ENCODE measurements at places on chromosomes 1 and 21.

- DNase-seq, result no peak
Measured at GRCh38 chr21:14942801-14943490, 121.9 kb downstream of the NRIP1 start.

DNA sequence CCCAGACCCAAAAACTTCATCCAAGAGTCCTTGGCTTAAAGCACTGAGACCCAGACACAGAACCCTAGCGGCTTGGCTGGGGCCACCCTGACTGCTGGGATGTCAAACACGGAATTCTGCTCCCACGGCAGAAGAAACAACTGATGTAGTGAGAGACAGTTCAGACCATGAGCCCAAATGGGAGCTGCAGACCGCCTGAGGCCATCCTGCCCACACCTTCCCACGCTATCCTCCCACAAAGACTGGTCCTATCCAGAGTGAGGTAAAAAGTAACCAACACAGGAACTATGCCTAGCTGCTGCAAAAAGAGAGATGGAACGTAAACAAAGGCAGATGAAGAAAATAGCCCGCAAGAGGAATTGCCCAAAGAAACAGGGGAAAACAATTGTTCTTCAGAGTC is 203.3 kb downstream of the PTPRU start:
- no peak for DNase-seq

DNA sequence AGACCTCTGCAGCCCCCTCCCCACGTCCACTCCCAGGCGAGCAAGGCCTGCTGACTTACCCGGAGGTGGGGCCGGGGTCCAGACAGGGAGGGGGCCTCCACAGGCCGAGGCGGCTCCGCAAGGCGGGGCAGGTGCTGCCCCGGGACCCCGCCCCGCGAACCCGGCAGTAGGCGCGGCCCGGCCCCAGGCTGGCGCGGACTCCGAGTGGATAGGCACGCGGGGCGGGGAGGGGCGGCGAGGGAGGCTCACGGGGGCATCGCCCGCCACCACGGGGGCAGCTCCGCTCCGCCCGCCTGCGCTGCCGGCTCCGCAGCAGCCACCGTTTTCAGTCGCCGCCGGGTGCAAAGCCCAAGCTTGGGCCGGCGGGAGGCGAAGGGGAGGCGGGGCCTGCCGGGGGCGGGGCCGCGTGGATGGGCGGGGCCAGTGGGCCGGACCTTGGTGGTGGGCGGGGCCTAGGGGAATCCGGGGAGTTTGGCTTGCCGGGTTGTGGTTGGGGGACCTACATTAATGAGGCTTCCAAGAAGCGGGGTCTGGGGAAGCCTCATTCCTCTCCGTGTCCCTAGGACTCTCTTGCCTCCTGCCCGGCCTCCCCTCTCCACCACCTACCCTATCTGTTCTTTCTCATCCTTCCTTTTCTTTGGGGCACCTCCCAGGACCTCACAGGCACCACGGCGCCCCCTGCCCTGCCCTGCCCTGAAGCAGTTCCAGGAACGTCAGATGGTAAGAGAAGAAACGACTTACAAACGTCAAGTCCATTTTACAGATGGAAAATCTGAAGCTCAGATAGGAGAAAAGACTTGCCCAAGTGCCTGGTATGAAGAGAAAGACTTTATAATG is at the start of gene RIMS3:
Gene RIMS3 (minus strand): TSS at position 348 of the 837 bp plus-strand sequence. CDS start 23,757 bp downstream, outside the sequence.
- DNase-seq, result peak; percentile 76

- no peak for DNase-seq
Measured at GRCh38 chr1:192600275-192600674, 24.7 kb downstream of the RGS1 start.

- DNase-seq, result peak; percentile 24
Measured at GRCh38 chr1:110340207-110340468, 961 bp downstream of the RBM15 start.

- DNase-seq, result no peak
Measured at GRCh38 chr1:187157552-187157951, 328.8 kb downstream of the PLA2G4A start.

DNA sequence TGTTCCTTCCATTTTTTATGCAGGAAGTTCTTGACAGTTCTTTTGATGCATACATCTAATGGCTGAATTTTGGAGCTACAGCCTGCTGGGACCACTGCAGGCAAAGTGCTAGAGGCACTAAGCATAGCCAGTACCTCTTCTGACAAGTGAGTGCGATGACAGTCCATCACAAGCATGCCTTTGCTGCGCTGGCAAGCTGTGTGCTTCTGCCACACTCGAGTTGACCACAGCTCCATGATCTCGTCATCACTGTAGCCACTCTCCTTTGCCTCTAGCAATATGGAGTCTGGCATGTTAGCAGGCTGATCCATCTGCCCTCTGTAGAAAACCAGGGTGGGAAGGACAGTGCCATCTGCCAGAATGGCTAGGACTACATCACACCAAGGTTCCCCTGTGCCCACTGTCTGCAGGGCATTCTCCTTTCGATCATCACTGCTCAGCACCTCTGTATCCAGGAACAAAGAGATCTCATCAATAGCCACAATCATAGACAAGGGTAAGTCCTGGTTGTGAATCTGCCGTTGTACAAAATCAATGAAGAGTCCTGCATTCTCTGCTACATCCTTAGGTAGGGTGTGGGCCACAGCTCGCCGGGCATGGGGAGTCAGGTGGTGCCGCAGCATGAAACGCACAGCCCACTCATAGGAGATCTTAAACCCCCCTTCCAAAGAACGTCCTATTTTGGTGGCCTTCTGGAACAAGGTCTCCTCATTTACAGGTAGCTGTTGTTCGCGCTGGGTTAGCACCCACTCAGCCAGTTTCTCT is 6.0 kb downstream of the PSMB4 start:
- no peak for DNase-seq

DNA sequence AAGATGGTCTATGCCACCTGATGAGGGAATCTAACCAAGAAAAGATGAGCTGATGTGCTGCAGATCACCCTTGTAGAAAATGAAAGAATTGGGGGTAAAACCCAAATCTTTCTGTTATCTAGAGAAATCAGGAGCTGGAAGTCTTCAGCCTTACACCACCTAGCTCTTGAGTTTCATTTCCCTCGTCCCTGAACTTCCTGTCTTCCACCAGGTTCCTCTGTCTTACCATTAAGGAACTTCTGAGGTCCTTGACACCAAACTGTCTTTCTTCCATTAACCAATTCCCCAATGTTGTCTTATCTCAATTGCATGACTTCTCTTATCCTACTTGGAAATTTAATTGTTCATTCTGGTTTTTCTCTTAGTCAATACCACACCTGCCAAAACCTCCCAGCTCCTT is 31.5 kb downstream of the LPAR3 start:
- DNase-seq, result no peak

DNA sequence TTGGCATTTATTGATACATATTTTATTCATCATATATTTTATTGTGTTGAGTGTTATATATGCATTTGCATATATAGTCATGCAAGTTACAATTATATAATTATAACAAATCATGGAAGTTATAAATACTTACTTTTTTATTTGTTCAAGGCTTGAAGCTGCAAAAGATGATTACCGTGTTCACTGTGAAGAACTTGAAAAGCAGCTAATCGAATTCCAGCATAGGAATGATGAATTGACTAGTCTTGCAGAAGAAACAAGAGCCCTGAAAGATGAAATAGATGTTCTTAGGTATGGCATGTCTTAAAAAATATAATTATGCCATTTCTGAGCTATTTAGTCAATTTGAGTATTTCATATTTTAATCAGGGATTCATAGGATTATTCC is 32.1 kb downstream of the HOOK1 start:
- DNase-seq, result no peak

- DNase-seq, result no peak
Measured at GRCh38 chr1:60413091-60413490, 339.5 kb upstream of the C1orf87 start.

DNA sequence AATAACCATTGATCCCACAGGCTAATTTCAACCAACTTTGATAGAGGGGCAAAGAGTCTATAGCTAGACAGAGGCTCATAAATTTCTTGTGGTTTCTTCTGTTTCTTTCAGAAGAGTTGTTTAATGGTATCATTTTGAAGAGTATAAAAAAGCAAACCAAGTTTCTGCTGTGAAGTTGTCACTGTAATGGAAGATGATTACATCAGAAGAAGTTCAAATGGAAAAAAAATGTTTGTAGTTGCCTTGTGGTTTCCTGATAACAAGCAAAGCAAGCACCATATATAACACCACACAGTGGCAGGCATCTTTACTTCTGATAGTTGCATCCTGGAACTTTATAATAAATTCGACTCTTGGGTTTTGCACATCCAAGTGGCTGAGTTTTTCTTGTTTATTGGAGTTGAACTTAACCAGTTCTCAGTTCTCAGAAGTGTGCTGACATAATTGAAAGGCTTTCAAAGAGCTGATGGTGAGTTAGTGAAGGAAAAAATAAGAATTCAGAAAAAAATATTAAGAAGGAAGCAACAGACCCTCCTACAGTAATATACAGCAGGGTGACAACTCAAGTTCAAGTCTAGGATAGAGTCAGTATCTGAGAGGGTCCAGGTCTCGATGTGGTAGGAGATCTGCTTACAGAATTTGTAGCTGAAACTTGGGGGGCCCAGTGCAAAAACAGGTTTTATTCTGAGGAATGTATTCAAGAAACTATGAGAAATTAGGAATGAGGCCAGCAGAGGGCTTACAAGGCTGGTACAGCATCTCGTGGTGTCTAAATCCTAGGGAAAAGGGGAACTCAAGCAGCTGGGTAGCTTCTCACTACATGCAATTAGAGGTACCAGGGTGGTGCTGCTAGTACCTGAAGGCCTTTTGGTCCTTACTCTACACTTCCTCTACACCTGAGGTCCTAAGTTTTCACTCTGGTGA is 123.5 kb downstream of the CRB1 start:
- no peak for DNase-seq

- no peak for DNase-seq
Measured at GRCh38 chr1:173914366-173914871, 2.7 kb downstream of the SERPINC1 start.

DNA sequence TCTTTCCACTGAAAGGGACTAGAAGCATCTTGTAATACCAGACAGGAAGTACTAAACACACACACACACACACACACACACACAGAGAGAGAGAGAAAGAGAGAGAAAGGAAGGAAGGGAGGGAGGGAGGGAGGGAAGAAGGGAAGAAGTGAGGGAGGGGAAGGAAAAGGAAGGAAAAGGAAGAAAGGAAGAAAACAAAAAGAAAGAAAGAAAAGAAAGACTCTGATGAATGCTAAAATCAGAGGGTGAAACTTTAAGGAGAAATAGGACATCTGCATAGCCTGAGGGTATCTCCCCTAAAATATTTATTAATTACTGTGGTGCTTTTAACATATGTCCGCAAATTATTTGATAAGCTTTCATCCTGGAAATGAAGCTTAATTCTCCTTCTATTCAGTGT is 10.6 kb downstream of the TRIT1 start:
- DNase-seq, result no peak

- no peak for DNase-seq
Measured at GRCh38 chr1:228091084-228091483, 8.6 kb downstream of the ARF1 start.

DNA sequence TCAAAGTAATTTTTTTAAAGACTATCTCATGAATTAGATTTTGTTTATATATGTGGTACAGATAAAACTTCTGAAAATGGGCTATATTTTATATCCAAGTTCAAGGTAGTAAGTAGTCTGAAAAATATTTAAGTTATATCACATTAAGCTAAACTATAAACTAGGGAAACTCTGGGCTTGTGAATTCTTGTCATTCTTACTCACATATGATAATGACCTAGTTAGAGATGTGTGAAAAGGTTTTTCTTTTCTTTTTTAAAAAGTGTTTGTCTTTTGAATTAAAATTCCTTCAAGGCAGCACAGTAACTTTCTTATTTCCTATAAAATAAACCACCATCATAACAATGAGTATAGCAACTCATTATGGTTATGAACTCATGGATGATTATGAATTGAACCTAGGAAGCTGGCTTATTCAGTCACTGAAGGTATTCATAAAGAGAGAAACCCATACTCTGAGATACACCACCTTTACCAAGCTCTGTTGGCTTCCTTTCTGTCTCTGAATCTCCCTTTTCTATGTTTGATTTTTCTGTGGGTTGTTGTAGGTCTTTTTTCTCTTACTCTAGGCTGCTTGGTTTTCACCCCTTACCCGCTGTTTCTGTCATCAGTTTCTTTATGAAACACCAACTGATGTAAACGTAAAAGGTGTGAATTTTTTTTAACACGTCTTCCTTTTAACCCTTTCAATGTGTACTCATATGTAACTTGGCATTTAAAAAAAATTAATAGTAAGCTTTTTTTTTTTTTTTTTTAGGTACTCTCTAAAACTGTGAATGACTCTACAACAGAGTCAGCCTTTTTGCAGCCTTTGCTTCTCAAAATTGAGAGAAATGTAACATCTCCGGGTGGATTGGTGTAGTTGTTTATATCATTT is 25.2 kb downstream of the IL12RB2 start:
- no peak for DNase-seq

GRCh38 chr1:23867542-23867894 is 572 bp downstream of the FUCA1 start:
- DNase-seq, result no peak

GRCh38 chr1:201655910-201656309 is 117.0 kb downstream of the NAV1 start:
- DNase-seq, result no peak

DNA sequence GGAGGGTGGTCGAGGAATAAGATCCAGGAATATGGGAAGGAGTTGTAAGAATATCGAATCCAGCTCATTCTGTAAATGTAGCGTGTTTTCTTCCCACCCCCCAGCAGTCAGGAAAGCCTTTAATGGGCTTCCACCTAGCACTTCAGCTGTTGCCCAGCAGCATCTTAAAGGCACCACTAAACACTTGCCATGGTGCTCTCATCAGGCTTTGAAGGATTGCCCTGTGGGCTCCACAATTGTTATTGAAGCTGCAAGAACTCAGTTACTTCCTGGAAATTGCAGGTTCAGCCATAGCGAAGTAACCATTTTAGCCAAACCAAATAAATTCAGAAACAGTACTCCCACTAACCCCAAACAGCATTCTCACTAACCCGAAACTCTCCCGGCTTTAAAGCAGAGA is 511.2 kb downstream of the PLPP3 start:
- no peak for DNase-seq

DNA sequence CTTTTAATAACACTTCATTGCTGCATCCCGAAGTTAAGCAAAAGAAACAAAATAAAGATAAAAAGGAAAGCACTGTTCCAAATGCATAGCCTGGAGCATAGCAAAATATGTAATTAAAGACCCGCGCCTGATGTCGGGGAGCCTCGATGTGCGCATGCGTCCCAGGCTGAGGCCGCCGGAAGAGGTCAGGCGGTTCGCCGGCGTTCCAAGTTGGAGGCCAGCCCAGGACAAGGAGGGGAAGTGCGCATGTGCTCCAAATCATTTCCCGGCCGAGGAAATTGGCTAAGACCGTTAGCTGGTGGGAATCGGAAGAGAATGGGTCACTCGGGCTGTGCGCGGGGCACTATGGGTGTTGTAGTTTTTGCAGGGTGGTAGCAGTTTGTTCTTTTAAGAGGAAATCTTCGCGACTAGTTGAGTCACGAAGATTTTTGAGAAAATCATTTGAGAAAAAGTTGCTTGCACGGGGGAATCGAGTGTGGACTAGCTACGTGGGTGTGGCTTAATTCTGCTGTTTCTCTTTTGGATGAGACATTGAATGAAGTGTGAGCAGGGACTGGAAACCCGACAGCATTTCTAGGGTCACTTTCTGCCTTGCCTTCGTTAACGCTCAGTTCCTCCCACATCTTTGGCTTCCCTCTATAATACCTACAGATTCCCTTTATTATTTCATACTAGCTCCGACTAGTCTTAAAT is 31.0 kb upstream of the CD1D start:
- peak; percentile 39 for DNase-seq

All from T-helper 2 cell (primary cell).